ENCODE measurements at places on chromosomes 7 and 10.

GRCh38 chr10:127310430-127310829 lies 114.0 kb upstream of the INSYN2A start:
- DNase-seq = no peak

GRCh38 chr7:151731022-151731441 lies 145.9 kb downstream of the PRKAG2 start:
- no peak for DNase-seq

DNA sequence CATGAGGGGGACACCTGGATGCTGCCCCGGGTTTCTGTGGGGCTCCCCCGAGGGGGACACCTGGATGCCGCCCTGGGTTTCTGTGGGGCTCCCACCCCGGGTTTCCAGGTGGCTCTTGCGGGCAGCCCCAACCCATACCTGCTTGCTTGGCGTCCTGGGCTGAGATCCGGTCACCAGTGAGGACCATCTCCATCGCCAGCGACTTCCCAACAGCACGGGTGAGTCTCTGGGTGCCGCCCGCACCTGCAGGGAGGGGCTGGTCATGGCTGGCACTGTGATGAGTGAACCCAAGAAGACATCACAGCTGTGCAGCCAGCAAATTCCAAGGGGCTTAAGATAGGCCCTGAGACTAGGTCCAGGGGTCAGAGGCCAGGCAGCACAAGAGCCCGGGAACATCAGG lies 6.4 kb downstream of the ECHS1 start:
- no peak for DNase-seq

GRCh38 chr7:71625545-71625944 lies 493.6 kb downstream of the GALNT17 start:
- DNase-seq = no peak
